Posterior vena cava (tissue), 2 donors: ENCODE measurements at places on chromosomes 7 and 10. TPM values are rescaled to one million over a fixed set of nuclear protein-coding genes. Genes with fewer than 3 reads are reported as not detected.

TBX20 gene
- not detected for total RNA-seq

WNT8B gene
- total RNA-seq = not detected

DNA sequence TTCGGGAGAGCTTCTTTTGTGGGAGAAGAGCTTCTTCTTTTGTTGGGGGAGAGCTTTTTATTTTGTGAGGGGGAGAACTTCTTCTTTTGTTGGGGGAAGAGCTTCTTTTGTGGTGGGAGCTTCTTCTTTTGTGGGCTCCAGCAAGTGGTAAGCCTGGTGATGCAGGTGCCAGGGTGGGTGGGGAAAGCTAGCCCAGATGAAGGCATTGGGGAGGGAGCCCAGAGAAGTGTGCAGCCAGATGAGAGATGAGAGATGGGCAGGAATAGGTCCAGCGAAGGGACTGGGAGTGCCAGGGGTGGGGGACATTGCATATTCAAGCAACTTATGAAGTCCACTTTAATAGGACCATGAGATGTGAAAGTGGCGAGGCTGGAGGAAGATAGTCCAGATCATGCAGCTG lies 9.7 kb downstream of the ADRA2A start:
- no peak for DNase-seq

- no peak for DNase-seq
Observed at GRCh38 chr7:85719981-85720953, 533.4 kb upstream of the SEMA3D start.

DNA sequence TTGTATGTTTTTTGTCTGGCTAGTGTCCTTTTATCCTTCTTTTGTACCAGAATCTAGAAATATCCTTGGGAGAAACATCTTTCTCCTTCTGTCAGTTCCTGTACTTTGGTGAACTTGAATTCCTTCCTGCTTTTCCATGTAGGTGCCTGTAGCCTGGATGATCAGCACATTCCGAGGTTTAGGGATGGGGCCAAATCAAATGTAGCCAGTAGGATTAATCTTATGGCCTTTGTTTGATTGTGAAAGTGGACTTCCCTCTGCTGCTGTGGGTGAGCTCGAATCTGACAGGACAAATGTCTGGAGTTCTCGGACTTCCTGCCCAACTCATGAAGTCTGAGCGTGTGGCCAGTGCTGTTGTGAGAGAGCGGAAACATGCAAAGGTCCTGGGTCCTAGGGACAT lies 33.2 kb upstream of the NAMPT start:
- DNase-seq = no peak

DNA sequence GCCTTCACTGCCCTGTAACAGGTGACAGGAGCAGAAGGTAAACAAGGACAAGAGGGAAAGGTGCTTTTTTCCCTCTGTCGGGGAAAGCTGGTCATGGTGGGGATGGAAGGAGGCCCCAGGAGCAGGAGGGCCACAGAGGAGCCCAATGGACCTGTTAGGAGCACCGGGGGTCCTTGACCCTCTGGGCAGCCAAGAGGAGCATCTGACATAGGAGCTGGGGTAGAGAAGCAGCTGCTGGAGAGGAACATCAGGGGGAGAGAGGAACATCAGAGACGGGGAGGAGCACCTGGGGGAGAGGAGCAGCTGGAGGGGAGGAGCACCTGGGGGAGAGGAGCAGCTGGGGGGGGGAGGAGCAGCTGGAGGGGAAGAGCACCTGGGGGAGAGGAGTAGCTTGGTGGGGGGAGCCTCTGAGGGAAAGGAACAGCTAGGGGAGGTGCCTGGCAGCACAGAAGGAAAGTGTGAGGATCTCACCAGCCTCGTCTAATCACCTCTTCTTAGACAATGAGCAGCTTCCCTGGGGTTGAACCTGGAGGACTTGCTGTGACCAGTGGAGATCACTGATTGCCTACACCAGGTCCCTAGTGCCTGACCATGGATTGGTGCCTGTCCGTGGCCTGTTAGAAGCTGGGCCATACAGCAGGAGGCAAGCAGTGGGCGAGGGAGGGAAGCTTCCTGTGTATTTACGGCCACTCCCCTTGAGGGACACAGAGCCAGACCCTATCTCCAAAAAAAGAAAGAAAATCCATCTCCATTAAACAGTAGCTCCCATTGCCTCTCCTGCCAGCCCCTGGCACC lies 37.6 kb downstream of the JAKMIP3 start:
- DNase-seq = peak; percentile 30

DNA sequence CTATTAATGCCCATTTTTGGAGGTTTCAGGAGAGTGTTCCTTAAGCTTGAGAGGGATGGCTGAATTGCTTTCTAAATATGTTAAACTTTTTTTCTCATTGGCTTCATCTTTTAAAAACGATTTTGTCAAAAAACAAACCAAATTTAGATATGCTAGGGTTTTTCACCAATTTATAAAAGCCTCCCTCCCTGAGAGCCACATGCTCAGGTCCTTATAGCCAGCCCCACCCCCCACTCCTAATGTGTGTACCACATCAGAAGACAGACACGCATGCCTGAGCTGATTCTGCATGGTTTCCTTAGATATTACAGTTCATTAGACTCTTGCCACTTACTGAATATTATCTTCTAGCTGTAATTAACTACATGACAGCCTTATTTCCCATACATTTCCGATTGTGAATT lies 2.0 kb downstream of the CUL1 start:
- DNase-seq = no peak

DNA sequence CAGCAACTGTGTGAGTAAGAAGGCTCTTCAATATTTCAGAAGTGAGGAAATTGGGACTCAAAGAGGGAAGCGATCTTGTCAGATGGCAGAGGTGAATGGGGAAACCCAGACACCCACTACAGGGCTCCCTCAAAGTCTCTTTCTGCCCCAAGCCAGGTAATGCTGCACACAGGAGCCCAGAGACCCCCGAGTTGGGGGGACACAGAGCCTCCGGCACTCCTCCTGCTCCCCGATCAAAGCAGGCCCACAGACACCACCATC lies 139.4 kb downstream of the TNS3 start:
- DNase-seq = no peak

DNA sequence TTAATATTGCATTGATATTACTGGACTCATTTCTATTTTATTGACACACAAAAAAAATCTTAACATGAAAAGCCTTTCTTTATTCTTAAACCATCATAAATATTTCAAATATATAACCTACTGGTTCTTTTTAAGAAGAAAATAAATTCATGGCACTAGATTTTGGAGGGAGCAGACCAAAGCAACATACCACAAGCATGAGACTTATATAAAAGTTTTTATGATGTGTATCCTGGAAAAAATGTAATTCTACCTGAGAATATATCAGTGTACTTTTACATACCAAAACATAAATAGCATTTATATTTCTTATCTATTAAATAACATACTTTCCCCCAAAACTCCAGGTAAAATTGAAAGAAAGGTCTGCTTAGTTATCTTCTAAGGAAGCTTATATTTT lies 508.2 kb upstream of the SEMA3D start:
- no peak for DNase-seq

- no peak for DNase-seq
Observed at GRCh38 chr7:124085179-124085578, 52.3 kb upstream of the TMEM229A start.

- DNase-seq = no peak
Observed at GRCh38 chr10:24353319-24353718, 144.4 kb downstream of the KIAA1217 start.

DNA sequence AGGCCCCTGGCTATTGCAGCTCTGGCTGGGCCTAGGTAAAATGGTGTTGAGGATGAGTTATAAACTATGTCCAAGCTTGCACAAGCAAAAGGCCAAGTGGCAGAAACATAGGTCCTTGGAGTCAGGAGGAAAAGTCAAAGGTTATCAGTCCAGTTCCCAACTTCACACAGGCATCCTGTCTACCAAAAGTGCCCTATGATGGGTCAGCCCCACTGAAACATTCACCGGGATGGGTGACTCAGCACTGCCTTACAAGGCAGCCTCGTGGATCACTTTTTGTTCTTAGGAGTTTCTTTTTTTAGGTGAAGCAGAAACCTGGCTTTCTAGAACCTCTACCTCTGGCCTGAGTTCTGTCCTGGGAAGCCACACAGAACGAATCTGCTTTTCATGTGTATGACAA lies 158.8 kb upstream of the LYZL2 start:
- no peak for DNase-seq
